AML-193 (cell line): ENCODE measurements at places on chromosomes 1 and 21.

GRCh38 chr1:31745096-31745945, 18.8 kb downstream of the ADGRB2 start:
- DNase-seq = peak; percentile 40

DNA sequence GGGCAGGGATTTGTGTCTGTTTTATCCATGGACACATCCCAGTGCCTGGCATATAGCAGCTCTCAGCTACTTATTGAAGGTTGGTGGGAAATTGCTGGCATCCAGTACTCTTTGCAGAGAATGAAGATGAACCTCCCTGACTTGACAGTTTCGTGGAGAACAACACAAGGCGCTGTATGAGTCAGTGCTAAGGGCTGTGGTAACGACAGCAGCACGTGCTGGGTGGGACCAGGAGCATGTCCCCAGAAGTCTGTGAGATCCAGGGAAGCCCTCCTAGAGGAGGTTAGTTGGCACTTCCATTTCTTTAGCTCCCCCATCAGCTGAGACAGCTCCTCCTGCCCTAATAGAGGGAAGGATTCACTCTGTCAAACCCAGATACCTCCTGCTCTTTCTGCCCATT, 25.9 kb upstream of the IL19 start:
- no peak for DNase-seq

DNA sequence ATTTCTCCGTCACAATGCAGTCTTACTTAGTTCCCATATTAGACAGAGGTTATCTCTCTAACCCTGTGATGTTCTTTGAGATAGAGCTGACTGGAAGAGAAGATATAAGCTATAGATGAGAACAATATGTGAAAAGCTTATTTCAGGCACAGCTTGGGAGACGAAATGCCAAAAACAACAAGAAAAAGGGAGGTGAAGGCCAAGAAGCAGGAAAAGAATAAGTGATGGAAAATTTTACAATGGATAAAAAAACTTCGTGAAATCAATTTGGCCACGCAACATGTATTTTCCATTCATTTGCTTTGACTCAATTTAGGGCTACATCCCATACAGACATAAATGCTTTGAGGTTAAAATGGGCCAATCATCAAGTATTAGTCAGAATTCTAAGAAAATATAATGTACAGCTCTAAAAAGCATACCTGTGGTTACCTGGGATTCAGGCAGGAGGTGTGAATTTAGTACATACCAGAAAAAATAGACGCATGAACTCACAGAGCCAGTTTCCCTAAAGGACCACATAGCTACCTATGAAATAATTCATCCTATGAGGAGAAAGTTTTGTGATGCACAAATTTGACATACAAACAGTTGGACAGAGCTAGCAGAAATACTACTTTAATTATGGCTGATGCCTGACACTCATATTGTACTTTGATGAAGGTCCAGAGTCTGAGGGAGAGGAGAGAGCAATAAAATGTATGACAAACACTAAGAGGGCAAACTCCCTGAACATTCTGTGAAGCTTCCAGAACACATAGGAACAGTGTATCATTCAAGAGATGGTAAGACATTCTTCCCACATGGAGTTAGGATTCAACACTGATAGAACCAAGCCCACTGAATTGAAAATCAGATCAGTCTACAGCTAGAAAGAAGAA, 12.1 kb downstream of the RGS1 start:
- DNase-seq = no peak

- DNase-seq = no peak
Measured at GRCh38 chr21:41370840-41371684, 9.2 kb downstream of the MX2 start.

DNA sequence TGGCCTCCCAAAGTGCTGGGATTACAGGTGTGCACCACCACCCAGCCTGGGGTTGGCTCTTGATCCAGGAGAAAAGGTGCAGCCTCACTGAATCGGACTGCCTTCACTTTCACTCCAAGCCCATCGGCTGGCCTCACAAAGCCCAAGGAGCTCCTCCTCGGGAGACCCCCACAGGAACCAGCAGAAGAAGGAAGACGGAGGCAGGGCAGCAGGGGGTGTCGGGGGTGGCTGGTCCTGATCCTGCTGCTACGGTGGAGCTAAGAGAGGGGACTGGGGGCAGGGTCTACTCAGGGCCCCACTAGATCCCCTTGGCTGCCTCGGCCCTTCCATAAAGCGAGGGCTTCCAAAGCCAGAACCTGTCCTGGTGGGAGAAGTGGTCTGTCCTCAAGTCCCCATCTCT, 93.9 kb downstream of the STUM start:
- no peak for DNase-seq

- DNase-seq = no peak
Measured at GRCh38 chr1:15609631-15610030, 7.6 kb upstream of the DDI2 start.

DNA sequence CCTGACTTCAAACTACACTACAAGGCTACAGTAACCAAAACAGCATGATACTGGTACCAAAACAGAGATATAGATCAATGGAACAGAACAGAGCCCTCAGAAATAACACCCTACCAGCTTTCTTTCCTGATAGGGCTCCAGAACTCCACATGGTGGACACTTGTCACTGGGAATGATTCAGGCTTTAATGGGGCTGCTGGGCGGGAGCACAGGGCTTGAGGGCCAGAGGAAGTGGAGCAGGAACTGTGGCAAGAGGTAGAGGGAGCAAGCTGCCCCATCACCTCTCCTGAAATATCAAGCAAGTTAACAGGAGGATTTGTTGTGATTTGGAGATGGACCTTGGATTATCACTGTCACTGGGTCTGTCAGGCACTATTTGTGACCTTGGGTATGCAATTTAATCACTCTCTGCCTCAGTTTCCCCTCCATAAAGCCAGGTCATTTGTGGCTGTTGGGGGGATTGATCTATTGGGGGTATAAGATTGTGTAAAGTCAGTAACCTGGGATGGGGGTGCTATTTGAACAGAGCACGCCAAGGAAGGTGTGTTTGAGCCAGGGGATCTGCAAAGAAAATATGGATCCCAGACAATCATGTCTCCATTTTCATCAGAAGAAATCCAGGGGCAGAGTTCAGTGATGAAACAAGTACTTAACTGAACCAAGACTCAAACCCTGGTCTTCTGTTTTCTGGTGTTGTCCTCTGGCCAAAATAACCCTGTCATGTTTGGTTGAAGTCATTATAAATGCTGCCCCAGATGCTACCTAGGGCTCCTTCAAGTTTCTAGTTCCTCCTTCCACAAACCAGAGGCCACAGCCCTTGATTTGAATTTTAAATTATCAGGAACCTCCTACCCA, 25.2 kb downstream of the ETS2 start:
- no peak for DNase-seq

DNA sequence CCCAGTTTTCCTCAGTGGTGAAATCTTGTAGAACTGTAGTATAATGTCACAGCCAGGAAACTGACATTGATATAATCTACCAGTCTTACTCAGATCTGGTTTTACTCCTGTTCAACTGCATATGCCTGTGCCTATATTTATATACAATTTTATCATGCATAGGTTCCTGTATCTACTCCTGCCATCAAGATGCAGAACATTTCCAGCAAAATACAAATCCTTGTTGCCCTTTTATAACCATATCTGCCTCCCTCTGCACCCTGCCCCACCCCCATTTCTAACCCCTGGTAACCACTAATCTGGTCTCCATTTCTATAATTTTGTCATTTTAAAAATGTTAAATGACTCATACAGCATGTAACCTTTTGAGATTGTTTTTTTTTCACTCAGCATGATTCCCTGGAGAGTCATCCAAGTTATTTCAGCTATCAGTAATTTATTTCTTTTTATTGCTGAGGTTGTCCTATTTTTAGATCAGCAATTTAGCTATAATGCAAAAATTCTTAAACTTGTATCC, 8.1 kb downstream of the UTP25 start:
- no peak for DNase-seq

DNA sequence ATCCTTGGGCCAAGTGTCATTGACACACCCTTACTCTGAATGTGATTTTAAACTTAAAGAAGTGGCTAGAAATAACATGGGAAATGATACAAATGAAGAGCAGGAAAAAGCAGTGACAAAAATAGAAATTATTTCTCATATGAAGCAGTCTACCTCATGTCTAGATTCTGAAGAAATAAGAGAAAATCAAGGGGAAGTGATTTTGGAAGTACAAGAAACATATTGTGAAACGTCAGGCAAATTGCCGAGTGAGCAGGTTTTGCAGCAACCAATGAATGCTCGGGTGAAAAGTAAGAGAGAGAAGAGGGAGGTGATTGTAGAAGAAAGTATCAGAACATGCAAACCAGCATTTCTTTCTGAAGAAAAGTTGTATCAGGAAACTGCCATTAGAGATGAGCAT, 130.7 kb downstream of the MACF1 start:
- no peak for DNase-seq

DNA sequence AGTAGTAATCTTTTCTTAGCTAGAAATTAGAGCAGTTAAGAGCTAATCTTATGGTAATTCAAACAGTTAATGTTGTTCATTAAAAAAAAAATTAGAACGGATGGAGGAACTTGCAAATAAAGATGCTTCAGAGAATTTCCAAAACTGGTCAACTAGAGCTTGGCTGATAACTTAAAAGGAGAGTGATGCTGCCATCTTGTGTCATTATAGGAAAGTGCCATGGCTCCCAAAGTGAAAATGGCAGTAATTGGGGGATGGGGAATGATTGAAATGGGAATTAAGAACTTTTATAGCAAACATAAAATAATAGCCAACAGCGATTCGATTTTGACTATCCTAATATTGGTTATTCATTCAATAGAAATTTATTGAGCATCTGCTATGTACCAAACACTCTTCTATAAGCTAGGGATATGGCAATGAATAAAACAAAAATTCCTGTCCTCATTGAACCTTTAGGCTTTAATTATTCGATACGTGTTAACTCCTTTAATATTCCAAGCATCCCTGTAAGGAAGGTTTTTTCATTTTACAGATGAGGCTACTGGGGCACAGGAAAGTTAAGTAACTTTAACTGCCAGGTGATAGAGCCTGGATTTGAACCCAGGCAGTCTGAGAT, 5.7 kb upstream of the PLPP3 start:
- peak; percentile 43 for DNase-seq

- no peak for DNase-seq
Measured at GRCh38 chr1:21586846-21587601, 77.8 kb downstream of the ALPL start.
